ENCODE measurements at places on chromosomes 7 and 10.

GRCh38 chr10:84693006-84693405 lies 364.6 kb downstream of the CCSER2 start:
- no peak for DNase-seq

DNA sequence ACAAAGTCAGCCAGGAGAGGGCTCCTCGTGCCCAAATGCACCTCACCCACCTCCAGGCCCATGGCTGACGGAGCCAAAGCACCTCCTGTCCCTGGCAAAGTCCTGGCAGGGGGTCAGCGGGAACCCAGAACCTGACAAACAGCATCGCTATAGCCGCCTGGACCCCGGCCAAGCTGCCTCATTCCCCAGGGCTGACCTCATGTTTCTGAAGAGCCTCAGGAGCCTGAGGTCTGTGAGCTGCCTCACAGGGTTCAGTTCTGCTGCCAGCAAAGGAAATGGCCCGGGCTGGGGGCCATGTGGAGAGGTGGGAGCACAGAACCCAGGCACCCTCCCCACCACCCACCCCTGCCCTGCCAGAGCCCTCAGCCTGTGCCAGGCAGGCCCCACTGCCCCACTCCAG lies 4.2 kb upstream of the NANOS1 start:
- DNase-seq = no peak

GRCh38 chr7:130154501-130155317 lies 50.5 kb downstream of the TMEM209 start:
- no peak for DNase-seq

- no peak for DNase-seq
Observed at GRCh38 chr7:80039251-80039884, 95.3 kb upstream of the GNAI1 start.

GRCh38 chr7:7119729-7120128 lies 62.6 kb upstream of the C1GALT1 start:
- DNase-seq = no peak

DNA sequence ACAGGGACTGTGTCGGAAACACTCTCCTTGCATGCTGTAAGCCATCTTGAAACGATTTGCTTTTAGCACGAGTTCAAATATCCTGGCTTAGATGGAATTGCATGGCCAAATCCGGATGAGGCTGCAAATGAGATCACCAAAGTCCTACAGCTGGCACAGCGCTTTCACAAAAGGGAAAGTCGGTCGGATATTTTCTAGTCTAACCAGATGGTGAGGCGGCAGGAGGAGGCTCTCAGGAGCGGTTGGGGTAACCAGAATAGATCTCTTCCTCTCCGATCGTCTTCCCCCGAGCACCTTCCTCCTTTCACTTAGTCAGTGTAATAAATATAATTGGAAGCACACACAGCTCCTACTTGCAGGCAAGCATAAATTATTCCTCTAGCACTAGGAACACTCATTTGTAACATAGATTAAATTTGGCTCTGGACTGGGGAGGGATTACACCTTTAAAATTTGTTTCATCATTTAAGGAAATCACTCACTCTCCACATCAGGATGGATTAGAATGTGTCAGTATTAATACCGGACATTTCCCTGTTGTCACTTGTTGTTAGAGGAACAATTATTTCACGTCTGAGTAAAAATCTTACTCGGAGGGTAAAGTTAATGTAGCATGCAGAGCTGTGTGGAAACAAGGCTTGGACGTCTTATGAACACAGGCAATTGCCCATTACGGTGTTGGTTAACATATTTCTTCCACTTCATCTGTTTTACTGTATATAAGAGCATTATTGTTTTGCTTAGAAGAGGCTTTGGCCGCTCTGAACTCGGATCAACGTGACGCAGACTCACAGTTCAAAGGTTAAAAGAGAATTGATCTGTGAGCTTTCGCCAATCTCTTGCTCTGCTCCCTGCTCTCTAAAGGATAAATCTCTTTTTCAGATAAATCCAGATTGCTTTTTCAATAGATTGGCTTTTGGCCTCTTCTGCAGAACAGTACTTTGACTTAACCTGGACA lies 857.9 kb downstream of the TYW1 start:
- no peak for DNase-seq

GRCh38 chr7:1331561-1332467 lies 99.1 kb downstream of the UNCX start:
- DNase-seq = no peak

DNA sequence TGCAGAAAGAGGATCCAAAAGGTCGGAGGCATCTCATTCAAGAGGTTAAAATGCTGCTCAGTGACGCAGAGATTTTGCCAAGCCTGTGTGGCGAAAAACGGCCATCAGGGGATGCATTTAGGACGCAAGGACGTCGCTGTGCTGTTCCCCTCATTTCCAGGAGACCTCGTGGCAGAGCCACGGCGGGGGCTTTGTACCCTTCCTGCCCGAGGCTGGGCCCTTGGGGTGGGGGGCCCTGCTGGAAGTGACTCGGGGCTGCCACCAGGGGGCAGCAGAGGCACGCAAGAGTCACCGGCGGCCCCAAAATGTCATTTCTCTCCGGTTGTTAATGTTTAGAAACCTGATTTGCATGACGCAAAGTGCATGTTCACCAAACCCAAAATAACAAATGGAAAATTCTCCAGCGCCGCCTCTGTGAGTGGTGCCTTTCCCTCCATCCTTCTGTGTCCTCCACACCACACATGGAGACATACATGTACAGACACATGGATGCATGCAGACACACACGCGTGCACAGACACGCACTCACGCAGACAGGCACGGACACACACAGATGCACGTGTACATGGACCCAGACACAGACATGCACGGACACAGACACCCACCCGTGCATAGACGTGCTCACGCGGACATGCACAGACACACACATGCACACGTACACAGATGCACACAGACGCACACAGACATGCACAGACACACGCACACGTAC lies 51.0 kb upstream of the NKX6-2 start:
- no peak for DNase-seq

GRCh38 chr10:30503700-30504266 lies 69.8 kb downstream of the MAP3K8 start:
- no peak for DNase-seq

GRCh38 chr7:80230327-80230726 lies 95.7 kb downstream of the GNAI1 start:
- DNase-seq = no peak
